Epithelial cell of umbilical artery (primary cell): ENCODE measurements at places on chromosomes 6 and 20. TPM values are rescaled to one million over a fixed set of nuclear protein-coding genes. Genes with fewer than 3 reads are reported as not detected.

ABCF1 gene
- total RNA-seq = 43.5 and 44.2 TPM in 2 replicates

PPP1R3D gene
- 5.2 and 7.1 TPM in 2 replicates for total RNA-seq

PBOV1 gene
- total RNA-seq = not detected in 2 replicates

GMPR gene
- total RNA-seq = 21.4 and 44.5 TPM in 2 replicates

SALL4 gene
- total RNA-seq = 0.32 and 0.46 TPM in 2 replicates

MYO6 gene
- 23.9 and 29.9 TPM in 2 replicates for total RNA-seq
